ENCODE measurements at places on chromosomes 16 and 17.

DNA sequence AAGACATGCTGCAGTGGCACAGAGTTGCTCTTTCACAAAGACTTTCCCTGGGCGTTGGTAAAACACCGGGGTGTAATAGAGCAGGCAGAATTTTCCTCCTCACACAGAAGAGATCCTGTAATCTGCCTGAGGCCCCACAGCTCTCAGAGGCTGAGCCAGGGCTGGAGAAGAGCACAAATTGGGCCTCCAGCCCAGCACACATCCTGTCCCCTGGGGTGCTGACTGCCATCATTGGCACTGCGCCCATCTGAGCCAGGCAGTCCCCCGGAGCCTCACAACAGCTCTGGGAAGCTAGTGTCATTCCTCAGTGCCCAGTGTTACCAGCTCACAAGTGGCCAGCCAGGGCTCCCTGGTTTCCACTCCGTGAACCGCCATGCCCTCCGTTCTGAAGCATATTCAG, 119.4 kb downstream of the SOCS1 start:
- ATAC-seq, result no peak

DNA sequence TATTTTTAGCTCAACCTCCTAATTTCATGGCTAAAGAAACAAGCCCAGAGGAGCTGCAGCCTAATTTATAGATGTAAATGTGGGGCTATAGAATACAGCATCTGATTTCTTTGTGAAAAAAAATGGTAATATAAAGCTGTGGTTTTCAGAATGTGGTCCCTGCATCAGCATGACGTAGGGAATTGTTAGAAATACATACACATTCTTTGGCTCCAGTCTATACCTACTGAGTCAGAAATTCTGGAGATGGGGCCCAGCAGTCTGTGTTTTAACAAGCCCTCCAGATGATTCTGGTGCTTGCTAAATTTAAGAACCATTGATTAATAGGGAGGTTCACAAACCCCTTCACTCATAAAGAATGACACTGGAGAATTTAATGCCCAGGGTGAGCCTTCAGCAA, 18.1 kb upstream of the MYH8 start:
- no peak for ATAC-seq

- ATAC-seq, result no peak
These were observed 52.6 kb upstream of the CRISPLD2 start for GRCh38 chr16:84766978-84767773.

- no peak for ATAC-seq
These were observed 218.5 kb upstream of the GSE1 start for GRCh38 chr16:85394456-85395206.

- no peak for ATAC-seq
These were observed 644 bp upstream of the RHOT1 start for GRCh38 chr17:32141679-32142037.

GRCh38 chr17:69048634-69049033, 12.1 kb downstream of the ABCA9 start:
- ATAC-seq, result no peak

GRCh38 chr16:3013491-3013951, 798 bp downstream of the CLDN9 start:
- no peak for ATAC-seq

GRCh38 chr16:15979801-15980200, 30.4 kb downstream of the ABCC1 start:
- ATAC-seq, result no peak

- ATAC-seq, result peak; percentile 1
These were observed 59.5 kb upstream of the GSE1 start for GRCh38 chr16:85553436-85554113.

GRCh38 chr17:44191941-44192496, 5.2 kb downstream of the TMUB2 start:
- no peak for ATAC-seq
